ENCODE measurements at places on chromosomes 16 and 17.

DNA sequence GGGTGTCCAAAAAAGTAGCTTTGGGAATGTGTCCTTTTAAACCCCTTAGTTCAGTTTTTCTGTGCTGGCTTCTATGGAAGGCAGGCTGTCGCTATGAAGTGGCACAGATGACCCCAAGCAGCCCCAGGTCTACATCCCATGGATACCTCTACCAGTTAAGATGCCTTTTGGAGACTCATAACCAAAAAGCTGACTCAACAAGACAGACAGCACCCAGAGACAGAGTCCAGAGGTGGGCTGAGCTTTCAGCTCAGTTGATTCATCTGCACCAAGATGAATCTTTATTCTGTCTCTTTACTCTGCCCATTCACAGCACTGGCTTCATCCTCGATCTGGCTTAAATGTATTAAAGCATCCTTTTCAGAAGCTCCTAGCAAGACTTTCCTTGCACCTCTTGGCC lies 29.8 kb upstream of the RBBP6 start:
- no peak for DNase-seq

DNA sequence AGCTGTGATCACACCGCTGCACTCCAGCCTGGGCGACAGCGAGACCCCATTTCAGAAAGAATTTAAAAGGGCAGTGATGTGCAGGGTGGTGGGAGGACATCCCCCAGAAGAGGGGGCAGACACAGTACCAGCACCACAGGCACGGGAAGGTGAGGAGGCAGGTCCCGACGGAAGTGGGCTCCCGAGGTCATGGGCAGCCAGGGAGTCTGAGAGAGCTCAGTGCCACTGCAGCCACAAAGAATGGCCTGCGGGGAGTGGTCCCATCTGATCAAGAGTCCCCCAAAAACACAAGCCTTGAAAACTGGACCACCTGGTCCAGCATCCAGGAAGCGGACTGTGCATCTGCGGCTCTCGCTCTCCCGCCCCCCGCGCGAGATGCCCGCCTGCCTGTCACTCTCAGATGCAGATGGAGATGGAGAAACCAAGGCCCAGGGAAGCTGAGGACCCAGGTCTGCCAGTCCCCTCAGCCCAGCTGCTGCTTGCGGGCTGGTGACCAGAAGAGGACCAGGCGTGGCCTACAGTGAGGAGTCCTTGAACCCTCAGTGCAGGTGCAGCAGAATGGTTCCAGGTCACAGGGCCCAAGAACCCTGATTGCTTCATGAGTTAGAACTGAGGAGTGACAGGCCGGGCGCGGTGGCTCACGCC lies 4.3 kb upstream of the CAPN15 start:
- no peak for DNase-seq

DNA sequence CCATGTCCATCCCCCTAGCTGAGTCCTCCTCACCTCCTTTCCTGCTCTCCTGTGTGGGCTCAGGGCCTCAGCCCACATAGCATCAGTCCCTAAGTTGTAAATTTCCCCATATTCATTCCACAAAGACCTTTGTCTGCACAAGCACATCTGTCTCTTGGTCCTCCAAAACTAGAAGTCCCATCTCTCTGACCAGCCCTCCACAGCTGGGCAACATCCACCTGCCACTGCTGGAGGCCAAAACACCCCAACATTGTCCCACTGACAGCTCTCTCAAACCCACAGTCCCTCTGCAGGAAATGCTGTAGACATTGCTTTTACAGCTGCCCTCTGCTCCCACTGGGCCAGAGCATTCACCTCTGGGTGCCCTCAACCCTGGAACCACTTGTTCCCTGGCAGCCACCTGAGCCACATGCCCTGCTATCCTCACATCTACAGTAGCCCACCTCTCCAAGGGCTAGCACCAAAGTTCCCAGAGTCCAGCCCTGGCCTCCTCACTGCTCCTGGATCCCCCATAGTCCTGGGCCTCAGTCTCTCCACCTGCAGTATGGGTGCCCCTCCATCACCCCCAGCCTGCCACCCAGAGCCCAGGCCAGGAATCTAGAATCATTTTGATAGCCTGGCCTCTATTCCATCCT lies 1722.7 kb downstream of the TP53TG3F start:
- DNase-seq, result no peak

DNA sequence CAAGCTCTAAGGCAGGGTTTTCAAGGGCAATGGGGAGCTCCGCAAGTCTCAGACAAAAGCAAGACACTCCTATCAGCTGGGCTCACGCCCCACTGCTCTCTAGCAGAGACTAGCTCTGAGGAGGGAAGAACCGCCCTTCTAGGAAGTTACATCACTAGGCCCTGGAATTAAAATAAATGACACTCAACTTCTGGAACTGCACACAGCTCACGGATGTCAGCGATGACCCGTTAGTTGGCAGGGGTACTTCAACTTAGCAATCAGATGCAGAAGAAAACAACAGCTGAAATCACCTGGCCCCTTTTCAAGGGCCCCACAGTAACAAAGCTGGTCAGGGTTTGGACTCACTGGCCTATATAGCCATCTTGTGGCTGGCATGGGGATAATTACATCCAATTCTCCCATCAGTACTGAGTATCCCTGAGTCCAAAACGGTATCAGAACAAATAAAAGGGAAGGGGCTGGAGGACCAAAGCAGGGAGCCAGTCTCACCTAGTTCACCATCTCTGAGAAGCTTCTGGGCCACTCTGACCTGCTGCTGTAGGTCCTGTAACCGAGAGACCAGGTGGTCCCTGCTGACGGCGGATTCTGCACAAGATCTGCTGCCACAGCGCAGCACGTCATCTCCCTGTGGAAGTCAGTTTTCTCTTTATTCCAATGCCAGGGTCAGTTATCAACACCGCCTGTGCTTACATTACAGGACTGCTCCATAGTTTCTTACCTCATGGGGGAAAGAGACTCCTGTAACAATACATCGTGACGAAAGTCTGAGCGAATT lies 22.2 kb downstream of the SERPINF1 start:
- DNase-seq, result peak; percentile 31

DNA sequence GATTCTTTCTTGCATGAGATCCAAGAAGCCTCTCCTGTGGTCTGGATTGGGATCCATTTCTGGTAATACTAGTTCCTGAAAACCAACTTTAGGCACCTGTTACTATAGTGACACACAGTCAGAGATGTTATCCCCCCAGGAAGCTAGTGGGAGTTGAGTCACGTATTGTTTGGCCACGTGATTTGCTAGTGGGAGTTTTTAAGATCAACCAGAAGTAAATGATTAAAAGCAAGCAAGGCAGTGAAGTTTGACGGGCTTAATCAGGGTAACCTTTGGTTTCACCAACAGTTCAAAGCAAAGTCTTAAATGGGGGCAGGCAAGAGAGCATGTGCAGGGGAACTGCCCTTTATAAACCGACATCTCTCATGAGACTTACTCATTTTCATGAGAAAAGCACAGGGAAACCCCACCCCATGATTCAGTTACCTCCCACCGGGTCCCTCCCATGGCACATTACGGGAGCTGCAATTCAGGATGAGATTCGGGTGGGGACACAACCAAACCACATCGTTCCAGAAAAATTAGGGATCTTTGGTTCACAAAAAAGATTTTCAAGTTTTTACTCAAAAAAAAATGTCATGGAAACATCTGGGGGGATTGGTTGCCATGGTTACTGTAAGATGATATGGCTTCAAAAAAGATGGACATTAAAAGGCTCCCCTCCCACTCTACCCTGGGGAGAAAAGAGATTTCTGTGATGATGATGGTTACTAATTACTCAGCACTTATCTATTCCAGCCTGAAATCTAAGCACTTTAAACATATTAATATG lies 483.1 kb upstream of the ERCC4 start:
- DNase-seq, result no peak

DNA sequence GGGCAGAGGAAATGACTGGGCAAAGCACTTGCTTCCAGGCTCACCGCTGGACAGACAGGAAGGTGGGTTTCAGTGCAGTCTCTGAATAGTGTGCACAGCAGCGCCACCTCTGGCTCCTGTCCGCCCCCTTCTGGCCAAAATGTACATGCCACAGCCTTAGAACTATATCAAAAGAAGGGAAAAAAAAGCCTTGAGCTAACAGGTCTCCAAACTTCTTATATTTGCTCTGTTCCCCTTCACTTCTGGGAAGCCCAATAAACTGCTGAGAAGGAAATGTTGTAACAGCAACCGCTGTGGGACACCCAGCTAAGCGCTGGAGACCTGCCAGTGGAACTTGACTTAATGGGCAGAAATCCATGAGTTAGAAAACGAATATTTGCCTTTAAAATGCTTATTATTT lies 17.5 kb downstream of the COG7 start:
- DNase-seq, result peak; percentile 89

All from NB4 (cell line).